ENCODE measurements at places on chromosomes 4 and X.

- DNase-seq = no peak
Observed at GRCh38 chrX:7154041-7154597, 6.2 kb upstream of the PUDP start.

DNA sequence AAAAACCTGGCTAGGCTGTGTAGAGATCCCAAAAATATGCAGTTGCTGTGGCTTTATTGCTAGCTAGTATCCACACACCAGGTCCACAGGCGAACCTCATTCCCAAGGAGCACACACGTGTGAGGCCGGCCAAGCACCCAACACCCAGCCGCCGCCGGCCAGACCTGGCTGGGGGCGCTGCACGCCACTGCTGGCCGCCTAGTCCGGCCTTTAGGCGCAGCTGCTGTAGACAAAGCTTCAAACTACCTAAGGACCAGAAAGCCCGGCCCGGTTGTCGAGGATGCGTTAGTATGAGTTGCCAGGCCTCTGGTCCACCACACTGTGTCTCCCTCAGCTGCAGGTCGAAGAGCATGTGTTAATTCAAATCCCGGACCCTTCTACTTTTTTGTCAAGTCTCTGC lies 3.1 kb downstream of the POU3F4 start:
- no peak for DNase-seq

DNA sequence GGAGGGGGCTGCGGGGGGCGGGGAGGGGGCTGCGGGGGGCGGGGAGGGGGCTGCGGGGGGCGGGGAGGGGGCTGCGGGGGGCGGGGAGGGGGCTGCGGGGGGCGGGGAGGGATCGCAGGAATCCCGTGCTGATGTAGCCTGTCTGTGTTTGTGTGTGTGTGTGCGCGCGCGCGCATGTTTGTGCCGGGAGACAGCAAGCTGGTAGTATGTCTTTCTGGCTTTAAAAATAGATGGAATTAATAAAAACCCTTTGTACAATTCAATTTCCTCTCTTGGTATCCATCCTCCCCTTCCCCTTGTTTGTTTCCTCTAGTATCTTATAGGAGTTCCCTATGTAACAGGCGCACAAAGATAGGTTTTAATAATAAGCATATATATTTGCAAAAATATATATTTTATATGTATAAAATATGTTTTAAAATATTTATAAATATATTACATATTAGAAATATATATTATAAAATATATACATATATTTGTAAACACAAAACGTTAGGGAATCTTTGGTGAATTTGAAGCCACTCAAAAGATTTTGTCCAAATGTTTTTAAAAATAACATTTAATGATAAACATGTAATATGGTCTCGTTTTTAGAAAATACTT lies 782 bp downstream of the ARHGAP24 start:
- no peak for DNase-seq

DNA sequence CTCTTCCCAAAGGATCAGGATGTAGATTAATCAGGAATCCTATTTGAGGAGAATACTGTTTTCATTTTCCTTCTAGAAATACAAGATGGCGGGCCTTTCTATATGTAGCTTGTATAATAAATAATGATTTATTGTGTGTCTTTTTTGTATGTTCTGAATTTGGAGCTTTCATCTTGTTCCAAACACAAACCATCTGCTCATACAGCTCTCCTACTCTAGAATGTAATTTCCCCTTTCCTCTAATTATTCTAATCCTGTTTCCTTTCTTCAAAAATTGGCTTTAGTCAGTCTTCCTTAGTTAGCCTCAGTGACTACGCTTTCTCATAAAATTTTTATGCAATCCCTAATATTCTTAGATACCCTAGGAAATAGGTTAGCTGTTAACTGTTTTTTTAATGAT lies 422.2 kb downstream of the INPP4B start:
- DNase-seq = no peak

DNA sequence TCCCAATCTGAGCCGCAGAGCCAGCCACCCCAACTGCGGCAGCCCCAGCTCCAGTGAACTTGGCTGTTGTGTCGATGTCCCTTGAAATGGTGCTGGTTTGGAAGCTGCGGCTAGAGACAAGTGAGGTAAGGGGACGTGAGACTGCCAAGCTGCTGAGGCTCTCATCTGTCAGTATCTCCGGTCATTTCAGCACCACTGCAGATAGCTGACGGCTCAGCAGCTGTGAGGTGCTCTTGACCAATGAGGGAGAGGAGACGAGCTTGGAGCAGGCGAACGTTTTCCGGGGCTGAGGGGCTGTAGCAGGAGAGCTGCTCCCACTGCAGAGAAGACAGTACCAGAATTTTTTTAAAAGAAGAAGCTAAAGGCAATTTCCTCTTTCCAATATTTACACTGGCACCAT lies 175.5 kb upstream of the CASK start:
- DNase-seq = no peak

DNA sequence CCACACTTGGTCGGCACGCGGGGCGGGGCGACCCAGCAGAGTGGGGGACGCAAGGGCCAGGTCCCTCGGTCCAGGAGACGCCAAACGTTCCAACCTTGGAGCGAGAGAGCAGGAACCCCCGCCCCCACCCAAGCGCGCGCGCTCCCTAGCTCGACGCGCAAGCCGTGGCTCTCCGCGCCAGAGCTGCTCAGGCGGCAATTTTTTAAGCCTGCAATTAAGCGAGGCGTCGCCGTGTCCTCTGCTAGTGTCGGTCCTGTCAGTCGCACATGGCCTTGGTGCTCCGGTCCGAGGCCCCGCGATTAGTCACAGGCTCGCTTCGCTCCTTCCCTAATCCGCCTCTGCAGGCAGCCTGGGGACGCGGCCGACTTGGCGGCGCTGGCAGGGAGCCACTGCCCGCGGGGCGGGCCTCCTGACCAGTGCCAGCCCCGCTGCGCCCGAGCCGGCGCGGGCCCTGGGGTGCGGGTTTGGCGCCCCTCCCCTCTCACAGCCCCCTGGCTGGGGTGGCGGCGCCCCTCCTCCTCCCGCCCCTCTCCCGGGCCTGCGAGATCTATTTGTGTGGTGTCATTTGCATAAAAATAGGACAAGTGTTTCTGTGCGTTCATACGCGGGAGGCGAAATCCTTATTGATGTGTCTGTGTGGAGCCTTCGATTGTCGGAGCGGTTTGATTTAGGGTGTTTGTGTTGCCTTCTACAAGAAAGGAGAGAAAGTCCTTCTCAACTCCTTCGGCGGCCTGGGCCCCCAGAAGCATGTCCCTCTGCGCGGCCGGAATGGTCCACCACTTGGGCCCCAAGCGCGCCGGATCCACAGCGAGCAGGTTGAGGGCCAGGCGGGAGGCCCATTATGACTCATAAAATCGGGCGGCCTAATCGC lies 9.8 kb upstream of the BCOR start:
- DNase-seq = no peak

DNA sequence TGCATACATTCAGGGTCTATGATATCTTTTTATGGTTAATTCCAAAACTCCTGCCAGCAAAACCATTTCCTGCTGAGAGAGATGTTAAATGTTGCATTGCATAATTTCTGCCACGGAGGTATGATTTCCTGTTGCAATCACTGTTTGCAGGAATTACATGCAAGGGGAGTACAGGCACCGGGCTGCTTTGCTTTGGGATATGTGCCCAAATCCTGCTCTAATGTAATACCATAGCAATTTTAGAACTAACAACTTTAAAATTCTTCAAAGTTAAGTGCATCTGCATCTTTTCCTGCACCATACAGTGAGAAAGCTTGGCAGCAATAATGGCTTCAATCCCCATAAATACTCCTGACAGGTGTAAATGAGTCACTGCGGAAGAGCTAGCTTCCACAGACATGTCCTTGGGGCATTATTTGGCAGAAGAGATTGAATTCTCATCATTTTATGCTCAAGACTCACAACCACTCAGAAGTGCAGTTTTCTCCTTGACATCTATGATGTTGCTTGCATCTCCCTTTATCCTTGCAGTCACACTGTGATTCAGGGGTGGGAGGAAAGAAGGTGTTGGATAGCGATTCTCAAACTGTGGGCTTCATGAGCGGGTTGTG lies 29.6 kb downstream of the TRIM2 start:
- DNase-seq = no peak

DNA sequence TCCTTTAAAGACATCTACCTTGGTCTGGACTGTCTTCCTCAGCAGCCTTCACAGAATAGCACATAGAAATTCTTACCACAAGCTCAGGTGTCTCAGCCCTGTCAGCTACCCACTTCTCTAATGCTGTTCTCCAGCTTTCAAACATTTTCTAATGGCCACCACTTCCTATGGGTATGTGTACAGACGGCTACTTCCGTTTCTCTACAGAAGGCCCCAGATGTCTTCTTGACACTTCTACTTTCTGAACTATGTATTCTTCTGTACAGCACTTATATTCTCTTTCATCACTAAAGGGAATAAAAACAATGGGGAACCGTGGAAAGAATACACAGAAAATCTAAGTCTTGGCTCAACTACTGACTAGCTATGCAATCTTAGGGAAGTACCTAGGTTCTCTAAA lies 13.3 kb downstream of the OPHN1 start:
- no peak for DNase-seq

DNA sequence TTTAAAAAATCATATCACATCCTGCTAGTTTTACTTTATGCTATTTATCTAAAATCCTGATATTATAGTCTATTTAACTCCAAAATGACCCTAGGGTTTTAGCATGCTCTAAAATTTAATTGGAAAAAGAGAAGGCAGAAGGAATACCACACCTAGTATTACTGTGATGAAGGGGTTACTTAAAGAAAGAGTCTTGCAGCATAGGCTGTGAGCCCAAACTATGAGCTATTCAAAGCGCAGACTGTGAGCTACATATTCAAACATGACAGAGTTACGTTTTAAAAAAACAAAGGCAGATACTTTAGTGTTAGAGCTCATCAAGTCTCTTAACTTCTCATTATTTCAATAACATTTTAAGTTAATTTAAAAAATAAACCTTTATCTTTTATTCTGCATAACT lies 247.7 kb upstream of the ETNPPL start:
- DNase-seq = no peak

GRCh38 chr4:83662204-83662603 lies 126.3 kb downstream of the GPAT3 start:
- DNase-seq = no peak

DNA sequence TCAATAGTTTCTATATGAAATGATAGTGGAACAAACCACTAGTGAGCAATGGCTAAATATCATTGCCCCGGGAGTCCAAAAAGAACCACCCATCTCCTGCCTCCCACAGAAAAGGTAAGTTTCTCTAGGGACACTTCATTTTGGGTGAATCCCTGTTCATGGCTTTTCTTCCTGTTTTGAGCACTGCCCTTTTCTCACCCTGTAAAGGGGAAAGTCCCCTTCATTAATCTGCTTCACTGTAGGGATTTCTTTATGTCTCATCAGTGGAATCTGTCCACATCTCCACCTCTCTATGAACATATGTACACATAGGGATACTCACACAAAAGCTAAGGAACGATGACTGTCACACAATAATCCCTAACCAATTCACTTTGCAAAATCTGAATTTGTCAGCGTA lies 28.6 kb downstream of the MAGED4 start:
- no peak for DNase-seq

All from activated CD4-positive, alpha-beta T cell treated with anti-CD3 and anti-CD28 coated beads, Interleukin-2, amount 50 U/mL, for 48 hours (primary cell).